ENCODE measurements at places on chromosomes 5 and 9. TPM values are rescaled to one million over a fixed set of nuclear protein-coding genes. Genes with fewer than 3 reads are reported as not detected.

DAB2IP gene
- 0.38 TPM for total RNA-seq

CARTPT gene
- total RNA-seq: not detected

STC2 gene
- total RNA-seq: 21.8 TPM

PAPPA gene
- total RNA-seq: 0.20 TPM

KIF20A gene
- total RNA-seq: 52.6 TPM

GAS1 gene
- 0.07 TPM for total RNA-seq

PCDHB11 gene
- not detected for total RNA-seq

PCDHGA1 gene
- total RNA-seq: 0.20 TPM

GRCh38 chr9:132451276-132451675 is 41.3 kb downstream of the CFAP77 start:
- DNase-seq: no peak

GRCh38 chr9:18368206-18368605 is 105.7 kb upstream of the ADAMTSL1 start:
- DNase-seq: no peak

DNA sequence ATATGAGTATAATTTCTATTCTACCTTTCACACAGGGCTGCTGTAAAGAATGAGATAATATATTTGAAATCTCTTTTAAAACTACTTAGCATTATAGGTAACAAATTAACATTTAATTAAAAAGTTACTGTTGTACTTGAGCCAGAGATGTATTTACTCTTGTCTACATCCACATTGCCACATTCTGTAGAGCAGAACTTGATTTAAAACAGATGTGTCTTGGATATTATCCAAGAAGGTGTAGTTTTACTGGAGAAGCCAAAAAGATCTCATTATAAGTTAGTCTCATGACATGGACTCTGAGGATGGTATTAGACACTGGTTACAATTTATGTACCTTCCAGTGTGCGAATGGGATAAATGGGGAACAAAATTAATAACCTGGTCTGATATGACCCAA is 293.1 kb upstream of the CCNH start:
- no peak for DNase-seq

GRCh38 chr5:33474004-33474403 is 33.2 kb downstream of the TARS1 start:
- no peak for DNase-seq

- DNase-seq: no peak
These were observed 8.0 kb upstream of the UBQLN1 start for GRCh38 chr9:83715794-83716193.

GRCh38 chr9:115071176-115071575 is 46.8 kb downstream of the TNC start:
- no peak for DNase-seq

GRCh38 chr9:128102861-128103588 is 24.5 kb downstream of the PTGES2 start:
- no peak for DNase-seq

DNA sequence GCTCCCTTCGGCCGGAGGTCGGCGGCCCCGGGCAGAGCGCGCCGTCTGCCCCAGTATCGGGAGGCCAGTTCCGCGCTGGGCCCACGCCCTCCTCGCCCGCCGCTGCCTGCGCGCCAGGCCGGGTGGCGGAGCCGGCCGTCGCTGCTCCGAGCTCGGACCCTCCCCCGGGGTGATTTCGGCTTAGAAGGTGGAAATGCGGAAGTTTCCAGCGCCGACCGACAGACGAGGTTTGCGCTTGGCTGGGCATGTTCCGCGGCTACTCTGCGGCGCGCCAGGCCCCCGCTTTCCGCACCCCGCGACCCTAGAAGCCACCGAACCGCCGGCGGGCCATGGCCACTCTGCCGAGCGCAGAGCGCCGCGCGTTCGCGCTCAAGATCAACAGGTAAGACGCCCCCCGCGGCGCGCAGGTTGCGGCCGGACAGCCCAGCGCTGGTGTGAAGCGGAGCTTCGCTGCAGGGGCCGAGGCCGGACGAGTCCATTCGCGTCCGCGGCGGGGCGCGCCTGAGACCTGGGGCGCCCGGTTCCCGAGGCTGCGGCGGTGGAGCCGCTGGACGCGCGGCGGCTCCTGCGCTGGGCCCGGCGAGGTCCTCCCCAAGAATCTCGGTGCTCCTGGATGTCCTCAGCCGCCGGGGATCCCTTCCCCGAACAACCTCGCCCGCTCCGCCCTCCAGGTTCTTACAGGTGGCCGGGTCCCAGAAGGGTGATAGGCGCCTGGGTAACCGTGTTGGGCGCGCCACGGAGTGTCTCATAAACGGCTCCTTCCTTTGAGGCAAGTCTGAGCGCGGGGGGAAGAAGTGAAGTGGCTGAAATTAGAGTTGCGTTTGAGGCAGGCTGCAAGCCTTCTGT is at the start of gene DOCK8:
Gene DOCK8 (plus strand): TSS at position 218 of the 846 bp plus-strand sequence. CDS start 112 bp downstream, at position 330.
- peak; percentile 78 for DNase-seq

DNA sequence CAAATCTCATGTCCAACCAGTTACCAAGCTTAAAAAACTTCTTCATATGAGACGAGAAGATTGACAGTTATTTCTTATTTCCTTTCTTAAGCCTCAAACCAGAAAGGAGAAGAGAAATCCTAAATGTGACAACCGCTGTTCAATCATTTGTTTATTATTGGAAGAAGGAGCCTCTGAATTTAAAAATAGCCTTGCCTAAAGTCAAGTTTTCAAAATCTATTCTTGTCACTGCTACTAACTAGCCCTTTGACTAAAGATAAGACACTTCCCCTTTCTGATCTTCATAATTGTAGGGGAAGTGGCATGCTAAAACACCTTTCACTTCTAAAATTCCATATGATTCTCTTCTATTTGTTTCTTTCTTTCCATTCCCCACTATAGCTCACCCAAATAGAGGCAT is 106.2 kb upstream of the EMB start:
- DNase-seq: no peak

DNA sequence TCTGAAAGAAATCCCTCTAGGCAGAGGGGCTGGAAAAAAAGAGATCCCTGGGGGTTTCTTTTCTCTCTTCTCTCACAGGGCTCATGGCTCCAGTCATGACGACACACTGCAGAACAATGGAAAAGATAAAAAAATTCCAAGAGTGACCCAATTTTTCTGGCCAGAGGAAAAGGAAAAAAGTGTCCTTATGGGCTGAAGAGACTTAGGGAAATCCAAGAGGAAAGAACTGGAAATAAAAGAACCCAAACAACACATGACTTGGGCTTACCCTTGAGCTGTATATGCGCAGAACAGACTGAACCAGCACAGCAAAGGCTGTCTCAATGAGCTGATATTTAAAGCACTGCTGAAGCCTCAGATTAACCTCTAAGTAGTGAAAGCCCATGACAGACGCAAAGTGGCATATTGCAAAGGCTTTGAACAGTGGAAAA is 102.4 kb downstream of the SMIM23 start:
- no peak for DNase-seq

DNA sequence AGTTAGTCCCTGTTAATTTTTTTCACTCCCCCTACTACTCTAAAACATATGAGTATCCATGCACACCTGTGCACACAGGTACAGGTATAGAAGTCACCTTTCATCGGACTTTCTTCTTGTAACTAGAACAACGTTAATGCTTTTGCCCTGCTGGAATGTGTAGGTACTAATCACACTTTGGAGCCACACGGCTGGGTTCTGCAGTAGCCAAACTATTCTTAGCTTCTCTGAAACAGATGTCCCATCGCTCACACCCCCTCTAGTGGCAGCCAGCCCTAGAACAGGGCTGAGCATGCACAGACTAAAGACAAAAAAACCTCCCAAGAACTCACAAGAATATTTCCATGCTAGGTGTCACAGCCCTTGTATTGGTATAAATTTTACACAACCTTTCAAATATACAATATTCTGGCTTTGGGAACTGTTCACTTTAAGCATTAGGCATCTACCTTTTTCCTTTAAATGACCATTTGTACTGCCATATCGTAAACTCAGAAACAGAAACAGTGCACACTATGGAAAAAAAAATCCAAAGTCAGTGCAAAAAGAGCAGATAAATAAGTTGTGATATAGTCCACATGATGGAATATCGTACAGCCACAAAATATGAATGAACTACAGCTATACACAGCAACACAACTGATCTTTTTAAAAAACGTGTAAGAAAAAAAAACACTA is 64.0 kb downstream of the RETREG1 start:
- DNase-seq: peak; percentile 49

DNA sequence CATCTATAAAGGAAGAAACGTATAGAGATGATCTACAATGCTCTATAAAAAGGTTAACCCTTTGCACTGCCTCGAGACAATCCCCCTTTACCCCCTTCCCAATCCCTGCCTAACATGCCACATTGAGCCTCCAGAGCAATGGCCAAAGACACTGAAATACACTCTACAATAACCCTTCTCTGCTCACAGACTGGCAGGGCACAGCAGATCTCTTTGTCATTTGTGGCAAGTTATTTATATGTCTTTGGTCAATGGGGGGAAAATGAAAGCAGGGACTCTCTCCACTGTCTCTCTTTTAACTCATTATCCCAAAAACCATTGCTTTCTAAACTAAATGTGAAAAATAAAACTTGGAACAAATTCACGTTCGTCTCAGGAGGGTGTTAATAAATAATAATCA is 51.7 kb downstream of the PTCH1 start:
- no peak for DNase-seq

GRCh38 chr5:143513720-143514119 is 110.2 kb upstream of the NR3C1 start:
- DNase-seq: no peak

GRCh38 chr5:148374690-148375360 is 8.9 kb upstream of the FBXO38 start:
- DNase-seq: peak; percentile 58

GRCh38 chr5:167296661-167297060 is 994.8 kb upstream of the WWC1 start:
- no peak for DNase-seq

- DNase-seq: no peak
These were observed 27.2 kb downstream of the DEPDC1B start for GRCh38 chr5:60672693-60673264.

DNA sequence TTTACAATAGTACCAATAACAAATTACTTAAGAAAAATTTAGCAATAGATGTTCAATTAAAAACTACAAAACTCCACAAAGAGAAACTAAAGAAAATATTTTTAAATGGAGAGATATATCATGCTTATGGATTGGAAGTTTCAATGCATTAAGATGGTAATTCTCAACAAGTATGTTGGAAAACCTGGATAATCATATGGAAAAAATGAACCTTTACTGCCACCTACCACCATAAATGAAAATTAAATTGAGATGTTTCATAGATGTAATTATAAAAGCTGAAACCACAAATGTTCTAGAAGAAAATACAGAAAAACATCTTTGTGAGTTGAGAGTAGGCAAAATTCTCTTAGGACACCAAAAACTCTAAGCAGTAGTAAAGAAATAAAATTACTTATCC is 121.7 kb downstream of the ANKRD18B start:
- DNase-seq: no peak

DNA sequence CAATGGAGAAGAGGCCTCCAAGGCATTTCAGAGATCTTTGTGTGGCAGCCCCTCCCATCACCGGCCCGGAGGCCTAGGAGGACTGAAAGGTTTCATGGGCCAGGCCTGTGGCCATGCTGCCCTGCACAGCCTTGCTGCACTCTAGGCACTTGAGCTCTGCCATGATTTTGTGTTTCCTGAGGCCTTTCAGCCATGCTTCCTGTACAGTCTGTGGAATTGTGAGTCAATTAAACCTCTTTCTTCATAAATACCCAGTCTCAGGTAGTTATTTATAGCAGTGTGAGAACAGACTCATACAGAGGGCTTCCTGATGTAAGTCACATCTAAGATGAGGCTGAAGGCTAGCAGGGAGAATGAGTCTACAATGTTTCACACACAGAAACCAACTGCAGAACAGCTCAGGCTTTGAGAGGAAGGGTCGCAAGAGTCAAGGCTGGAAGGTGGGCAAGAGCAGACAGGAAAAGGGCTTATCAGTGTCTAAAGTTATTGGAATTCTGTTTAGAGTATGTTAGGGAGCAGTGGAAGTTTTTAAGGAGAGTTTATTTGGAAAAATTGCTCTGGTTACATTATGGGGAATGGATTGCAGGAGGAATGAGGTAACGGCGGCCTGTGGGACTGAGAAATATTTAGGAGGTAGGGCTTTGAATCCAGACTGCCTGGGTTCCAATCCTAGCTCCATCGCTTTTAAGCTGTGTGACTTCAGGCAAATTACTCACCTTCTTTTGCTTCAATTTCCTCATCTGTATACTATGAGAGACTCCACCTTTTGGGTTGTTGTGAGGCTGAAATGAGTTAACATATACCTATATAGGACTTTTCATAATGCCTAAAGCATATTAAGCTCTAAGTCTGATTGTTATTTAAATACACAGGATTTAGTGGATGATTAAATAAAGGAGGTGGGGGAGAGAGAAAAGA is 291.2 kb downstream of the CWC27 start:
- no peak for DNase-seq

DNA sequence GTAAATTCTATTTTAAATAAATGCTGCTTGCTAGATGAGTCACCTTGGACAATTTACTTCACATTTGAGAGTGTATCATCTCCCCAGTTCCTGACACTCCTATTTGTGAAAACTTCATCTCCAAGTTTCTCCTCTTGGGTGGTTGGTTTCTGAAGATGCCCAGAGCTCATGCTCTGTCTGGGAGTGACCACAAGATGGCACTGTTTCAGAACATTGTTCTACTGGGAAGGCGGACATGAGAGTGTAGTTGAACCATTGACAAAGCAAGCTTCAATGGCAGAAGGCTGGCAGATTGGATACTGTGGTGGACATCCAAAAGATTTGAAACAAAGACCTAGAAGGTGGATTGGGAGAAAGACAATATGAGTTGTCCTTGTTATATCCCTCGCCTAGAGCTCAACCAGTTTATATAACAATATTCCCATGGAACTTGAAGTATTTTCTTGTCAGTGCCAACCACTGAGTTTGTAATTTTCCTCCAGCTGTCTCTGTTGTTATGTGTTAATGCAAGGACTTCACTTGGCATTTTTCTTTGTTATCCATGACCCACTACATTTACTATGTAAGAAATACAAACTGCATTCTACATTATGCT is 234.3 kb upstream of the ANKH start:
- DNase-seq: peak; percentile 65

GRCh38 chr5:100731768-100732167 is 171.3 kb downstream of the ST8SIA4 start:
- no peak for DNase-seq

GRCh38 chr5:170860818-170861666 is 776 bp upstream of the RANBP17 start:
- DNase-seq: no peak

DNA sequence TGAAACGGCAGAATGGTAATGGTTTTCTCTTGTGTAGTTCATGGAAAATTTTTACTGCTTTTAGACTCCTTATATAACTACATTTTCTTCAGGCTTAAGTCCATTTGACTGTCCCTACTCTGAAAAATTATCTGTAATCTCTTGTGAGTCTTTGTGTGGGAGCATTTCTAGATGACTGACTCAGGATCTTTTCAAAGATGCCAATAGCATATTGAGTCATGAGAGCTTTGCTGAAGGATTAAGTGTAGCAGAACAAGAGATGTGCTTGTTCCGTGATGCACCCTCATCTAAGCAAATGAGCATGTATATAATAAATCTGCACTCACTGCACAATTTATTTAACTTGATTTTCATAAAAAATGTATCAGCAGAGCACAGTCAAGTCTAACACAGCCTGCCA is 298.7 kb upstream of the CDH6 start:
- DNase-seq: no peak

GRCh38 chr9:68493541-68493940 is 47.1 kb downstream of the TMEM252 start:
- no peak for DNase-seq
